ENCODE measurements at places on chromosomes 12 and 14.

DNA sequence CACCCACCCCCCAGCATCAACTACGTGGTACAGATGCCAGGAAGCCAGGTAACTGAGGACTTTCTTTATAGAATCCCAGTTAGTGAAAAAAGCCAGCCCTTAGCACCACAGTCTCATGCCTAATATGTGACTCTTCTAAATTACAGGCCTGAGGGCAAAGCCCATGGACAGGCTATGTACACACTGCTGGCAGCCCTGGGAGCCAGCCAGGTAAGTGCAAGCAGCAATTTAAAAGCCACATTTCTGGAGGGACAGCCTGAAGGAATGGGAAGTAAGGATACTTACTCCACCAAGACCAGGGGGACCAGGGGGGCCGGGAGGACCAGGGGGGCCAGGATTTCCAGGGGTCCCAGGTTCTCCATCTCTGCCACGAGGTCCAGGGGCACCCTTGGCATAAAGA is 7.0 kb downstream of the COL2A1 start:
- no peak for DNase-seq

GRCh38 chr12:51225771-51226170 is 7.9 kb upstream of the POU6F1 start:
- DNase-seq: no peak

GRCh38 chr12:76649099-76649498 is 89.5 kb upstream of the OSBPL8 start:
- DNase-seq: no peak

DNA sequence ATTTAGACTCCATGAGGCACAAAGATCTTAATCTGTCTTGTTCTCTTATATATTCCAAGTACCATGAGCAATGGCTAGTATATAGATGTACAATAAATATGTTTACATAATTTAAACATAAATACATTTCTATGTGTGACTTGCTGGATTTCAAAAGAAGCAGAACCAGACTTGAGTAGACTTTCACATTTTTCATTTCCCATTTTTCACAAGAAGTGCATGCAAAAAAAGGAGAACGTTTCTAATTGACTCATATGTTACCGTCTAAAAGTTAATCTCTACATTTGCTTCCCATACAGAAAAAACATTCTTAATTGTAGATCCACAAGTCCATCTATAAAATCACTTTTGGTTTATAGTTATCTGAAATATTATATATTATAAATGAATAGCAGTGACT is 256.5 kb upstream of the USP15 start:
- no peak for DNase-seq

DNA sequence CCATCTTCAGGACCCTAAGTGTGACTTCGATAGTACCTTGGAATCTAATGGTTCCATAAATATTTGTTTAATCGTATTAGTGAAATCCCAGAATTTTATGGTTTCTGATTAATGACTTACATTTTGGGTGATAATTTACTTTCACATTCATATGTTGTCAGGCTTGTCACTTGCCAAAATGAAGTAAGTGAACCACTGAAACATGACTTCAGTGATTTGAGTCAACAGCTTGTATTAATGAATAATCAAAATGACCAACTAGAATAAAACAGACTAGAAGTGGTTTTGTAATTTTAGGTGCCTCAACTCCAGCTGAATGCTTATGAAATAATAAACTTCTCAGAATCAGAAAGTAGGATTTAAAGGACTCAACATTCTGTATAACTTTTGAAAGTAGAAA is 517.1 kb downstream of the PRKD1 start:
- DNase-seq: no peak

DNA sequence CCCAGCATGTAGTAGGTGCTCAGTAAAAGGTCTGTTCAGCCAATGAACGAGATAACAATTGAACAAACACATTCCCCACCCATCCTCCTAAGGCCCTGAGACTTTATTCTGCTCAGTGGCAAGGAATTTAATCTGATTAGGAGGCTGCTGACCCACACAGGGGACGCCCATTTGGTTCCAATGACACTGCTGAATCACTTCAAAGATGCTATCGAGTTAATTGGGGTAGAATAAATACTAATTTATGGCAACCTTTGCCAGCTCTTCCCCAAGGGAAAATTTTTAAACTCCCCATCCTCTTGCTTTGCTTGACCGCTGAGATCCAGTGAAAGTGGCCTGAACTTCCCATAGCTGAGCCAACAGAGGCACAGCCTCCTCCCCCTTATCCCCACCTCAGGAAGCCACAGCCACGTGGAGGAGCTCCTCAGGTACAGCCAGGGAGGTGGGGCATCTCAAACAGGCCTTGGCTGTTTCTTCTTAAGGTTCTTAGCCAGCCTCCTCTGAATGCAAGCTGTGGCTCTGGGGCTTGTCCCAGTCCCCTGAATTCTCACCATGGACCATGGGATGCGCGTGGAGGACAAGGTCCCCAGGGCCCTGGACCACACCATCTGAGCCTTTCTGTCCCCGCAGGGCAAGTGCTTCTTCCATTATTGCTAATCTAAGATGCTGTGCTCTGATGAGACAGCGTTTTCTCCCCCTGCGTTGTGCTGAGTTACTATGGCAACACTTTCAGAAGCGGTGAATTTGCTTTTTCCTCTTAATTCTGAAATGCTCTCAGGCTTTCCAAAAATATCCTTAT is 26.7 kb downstream of the C14orf132 start:
- DNase-seq: no peak

All from activated naive CD4-positive, alpha-beta T cell (primary cell).